ENCODE measurements at places on chromosomes 1 and 21. TPM values are rescaled to one million over a fixed set of nuclear protein-coding genes. Genes with fewer than 3 reads are reported as not detected.

GRCh38 chr1:36367066-36367465 lies 18.7 kb downstream of the STK40 start:
- no peak for DNase-seq

DNA sequence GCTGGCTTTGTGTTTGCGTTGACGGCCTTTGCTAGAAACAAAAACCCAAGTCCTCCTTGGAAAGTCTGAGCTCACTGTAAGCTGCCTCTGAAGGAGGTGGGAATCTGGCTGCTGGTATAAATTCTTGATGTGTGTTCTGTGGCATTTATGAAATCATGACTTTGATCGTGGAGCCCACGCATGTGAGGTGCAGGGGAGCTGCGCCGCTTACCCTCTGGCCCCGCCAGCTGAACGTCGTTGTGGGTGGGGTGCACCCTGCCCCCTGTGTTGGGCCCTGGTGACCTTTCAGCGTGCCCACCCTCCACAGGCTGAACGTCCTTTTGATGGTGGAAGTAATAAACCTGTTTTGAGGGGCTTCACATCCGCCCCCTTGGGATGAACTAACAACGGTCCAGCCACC lies 21.2 kb upstream of the DIP2A start:
- DNase-seq, result no peak

DNA sequence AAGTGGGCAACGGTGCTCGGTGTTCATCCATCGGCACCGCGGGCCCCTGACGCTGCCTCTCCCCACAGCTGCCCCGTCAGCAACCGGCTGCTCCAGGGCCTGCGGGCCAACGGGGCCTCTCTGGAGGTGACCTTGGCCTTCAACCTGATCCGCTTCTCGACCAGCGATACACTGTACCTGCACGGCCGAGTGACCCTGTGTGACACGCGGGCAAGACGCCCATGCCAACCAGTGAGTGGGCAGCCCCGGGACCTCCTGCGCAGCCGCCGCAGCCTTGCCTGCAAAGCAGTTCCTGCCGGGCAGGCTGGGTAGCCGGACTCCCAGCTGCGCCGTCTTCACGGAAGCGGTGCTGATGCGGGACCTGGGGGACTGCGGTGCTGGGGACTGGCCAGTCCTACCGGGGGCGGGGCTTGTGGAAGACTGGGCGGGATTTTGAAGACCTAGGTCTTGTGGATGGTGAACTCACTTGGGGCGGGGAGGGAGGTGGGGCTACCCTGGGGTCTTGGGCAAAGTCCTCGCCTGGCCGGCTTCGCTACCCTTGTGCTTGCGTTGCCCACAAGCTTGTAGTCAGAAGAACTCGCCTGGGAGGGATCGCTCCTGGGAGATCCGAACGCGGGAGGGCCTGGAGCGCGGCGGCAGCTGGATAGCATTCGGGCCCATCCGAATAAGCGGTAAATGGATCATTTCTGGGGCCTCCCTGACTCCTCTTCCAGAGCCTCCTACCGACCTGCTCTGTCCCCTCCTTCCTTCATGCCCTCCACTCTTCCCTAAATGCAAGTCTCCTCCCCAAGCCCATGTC lies 8.8 kb upstream of the CEP85 start:
- DNase-seq, result peak; percentile 77

GRCh38 chr1:25610822-25611630 lies 5.6 kb upstream of the MAN1C1 start:
- no peak for DNase-seq

DNA sequence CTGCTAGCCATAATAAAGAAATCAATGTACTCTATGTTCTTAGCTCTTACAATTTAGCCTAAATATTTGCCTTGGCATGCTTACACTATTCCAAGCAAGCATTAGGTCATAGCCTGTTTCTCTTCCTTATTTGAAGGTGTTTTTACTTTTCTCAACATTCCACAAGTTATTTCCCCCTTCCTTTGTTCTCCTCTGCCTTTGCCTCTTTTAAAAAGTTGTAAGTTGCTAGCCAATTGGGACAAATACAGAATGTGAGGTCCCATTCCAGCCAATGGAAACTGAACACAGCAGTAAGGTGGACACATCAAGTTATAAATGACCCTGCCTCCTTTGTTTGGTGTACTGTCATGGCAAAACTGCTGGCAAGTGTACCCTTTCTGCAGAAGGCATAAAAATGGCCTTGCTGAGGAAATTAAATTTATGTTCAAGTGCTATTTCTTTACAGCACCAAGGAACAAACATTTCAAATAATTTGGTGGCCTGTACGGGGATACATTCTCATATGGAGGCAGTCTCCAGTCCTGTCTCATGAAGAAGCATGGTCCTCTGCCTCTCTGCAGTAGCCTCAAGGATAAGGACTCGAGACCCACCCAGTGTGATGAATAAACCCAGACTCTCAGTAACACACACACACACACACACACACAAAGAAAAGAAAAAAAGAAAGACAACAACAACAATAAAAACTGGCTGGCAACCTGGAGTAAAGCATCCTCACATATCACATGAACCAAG lies 28.8 kb upstream of the FMO1 start:
- no peak for DNase-seq

DNA sequence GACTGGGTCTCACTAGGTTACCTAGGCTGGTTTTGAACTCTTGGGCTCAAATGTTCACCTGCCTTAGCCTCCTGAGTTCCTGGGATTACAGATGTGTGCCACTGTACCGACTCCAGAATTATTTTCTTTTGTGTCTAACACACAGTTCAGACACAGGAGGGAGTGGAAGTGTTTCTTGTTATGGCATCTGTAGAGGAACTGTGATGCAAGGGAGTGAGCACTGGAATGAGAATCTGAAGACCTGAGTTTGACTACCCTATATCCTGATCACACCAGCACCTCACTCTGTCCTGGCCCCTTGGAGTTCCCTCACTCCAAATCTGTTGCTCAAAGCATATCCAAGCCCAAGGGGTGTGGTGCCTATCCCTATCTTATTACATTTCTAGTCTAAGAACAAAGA lies 15.2 kb downstream of the OPTC start:
- no peak for DNase-seq

GRCh38 chr1:200671235-200671786 lies 1.6 kb upstream of the DDX59 start:
- DNase-seq, result no peak

DNA sequence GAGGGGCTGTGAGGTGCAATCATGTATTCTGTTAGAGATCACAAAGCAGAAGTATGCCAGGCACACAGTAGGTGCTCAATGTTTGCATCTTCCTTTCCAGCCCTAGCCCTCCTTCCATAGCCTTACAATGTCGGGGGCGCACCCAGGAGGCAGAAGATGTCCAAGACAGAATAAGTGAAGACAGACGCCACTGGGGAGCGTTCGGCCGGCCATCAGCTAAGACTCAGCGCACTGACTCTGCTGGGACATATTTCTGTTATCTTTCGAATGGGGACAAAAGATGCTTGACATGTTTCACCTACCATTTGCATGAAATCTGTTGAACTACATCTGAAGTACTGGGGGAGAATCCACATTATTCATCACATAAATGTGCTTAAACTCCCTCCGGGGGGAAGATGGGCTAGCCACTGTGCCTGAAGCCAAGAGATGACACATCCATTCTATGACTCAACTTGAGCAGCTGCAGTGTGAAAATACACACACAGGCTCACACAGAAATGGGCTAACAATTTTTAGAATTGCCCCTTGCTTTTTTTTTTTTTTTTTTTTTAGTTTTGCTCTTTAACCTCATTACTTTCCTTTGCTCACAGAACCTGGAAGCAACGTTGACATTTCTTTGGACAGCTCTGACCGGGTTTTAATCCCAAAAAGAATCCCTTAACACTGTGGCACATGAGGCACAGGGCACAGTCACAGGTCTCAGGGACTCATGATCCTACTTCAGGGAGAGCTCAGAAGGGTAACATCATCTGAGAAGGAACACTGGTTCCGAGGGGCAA lies 7.9 kb downstream of the TIAM1 start:
- DNase-seq, result no peak

DNA sequence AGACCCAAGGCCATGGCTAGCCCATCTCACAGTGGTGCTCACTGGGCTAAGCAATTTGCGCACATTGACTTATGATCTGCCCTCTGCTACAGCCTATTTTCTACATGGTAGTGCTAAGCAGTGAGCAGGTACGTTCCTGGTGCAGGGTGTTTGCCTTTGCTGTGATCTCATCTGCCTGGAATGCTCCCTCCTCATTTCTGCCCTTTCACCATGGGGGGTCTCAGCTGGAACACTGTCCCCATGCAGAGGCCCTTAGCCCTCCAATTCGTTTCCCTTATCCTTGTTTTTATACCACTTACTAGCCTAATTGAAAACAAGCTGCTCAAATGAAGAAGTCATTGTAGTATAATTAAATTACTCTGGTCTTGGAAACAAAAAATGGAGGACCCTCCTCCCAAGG lies 2.0 kb upstream of the B3GALT5 start:
- DNase-seq, result no peak

DNA sequence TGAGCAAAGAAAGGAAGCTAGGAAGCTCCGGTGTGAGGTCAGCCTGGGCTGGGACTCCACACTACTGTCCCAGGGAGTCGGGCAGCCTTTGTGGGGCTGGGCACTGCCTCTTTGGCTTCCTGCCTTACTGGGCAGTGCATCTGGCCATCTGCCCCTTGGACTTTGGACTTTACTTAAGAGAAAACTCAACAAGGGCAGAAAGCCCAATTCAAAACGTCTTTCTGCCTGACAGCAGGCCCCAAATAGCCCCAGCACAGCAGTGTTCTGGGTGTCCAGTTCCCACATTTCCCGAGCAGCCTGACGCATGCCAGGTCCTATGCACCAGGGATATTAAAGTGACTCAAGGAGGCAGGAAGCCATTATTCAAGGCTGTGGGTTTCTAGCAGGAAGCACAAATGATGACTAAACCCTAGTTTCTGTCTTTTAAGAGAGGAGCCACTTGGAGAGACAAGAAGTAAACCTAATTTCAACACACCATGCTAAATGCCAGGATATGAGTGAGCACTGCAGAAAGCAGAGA lies 37.9 kb upstream of the EDEM3 start:
- no peak for DNase-seq

DNA sequence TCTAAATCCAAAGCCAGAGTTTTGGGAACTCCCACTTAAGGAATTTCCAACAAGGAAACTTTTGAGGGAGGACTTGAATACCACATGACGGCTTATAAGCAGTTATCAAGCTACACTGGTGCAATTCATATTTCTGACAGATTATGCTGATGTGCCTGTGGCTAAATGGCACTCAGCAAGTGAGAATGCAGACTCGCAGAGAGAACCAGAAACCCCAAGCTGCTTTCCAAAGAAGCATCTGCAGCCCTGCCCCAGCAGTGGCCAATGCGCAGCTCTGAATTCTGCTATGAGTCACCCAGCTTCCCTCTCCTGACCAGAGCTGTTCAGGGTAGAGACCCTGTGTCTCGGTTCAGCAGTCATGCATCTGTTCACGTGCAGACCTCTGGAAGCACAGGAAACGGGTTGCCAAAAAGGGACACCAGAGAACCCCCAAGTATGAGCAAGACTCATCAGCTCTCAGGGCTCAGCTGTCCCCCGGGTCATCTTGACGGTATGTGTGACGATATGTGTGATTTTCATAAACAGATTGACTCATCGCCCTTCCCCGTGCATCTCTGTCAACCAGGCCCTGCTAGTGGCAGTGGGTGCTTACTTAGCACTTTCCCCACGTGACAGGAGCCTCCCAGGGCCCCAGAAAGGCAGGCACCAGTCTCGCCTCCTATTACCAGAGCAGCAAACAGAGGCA lies 76.3 kb downstream of the ITPKB start:
- DNase-seq, result no peak

DNA sequence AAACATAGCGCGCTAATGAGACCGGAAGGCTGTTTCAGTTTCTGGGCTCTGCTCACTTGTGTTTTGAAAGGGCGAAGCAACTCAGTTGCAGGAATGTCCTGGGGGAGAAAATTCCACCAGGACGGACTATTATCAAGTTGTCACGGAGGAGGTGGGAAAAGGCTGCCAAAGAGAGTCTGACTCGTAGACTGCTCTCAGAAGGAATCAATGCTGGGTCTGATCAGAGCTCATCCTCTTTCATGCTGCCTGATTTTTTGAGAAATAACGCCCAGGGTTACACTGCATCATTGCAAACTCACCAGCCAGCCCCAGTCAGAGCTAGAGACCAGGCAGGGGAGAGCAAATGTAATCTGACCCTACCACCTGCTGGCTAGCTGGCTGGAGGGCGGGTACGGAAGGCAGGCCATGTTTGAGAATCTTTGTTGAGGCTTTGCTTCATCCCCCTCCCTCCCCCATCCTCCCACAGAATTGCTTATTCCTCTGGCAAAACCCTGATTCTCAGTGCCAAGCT lies 36.4 kb upstream of the BCL9 start:
- peak; percentile 16 for DNase-seq

The KPRP gene
- not detected for total RNA-seq

The TMEM200B gene
- total RNA-seq, result 13.3 TPM

The RALGPS2 gene
- 58.9 TPM for total RNA-seq

The ZNF691 gene
- total RNA-seq, result 18.1 TPM

The MAN1C1 gene
- 4.8 TPM for total RNA-seq

The MAP1LC3C gene
- not detected for total RNA-seq

The ETNK2 gene
- total RNA-seq, result 22.6 TPM
